CD4-positive, CD25-positive, alpha-beta regulatory T cell (primary cell): ENCODE measurements at places on chromosomes 16 and 17. TPM values are rescaled to one million over a fixed set of nuclear protein-coding genes. Genes with fewer than 3 reads are reported as not detected.

FOXC2 gene
- not detected for polyA plus RNA-seq

SMTNL2 gene
- polyA plus RNA-seq: not detected

PPY gene
- polyA plus RNA-seq: not detected

RASD1 gene
- not detected for polyA plus RNA-seq

CBX8 gene
- polyA plus RNA-seq: 1.7 TPM

BRIP1 gene
- 2.4 TPM for polyA plus RNA-seq

TMEM204 gene
- polyA plus RNA-seq: 68.2 TPM

ALOX15B gene
- polyA plus RNA-seq: not detected

EFCAB5 gene
- polyA plus RNA-seq: 0.31 TPM

ACSF2 gene
- 2.7 TPM for polyA plus RNA-seq

CTRB2 gene
- not detected for polyA plus RNA-seq

KRT14 gene
- polyA plus RNA-seq: not detected

SCRN2 gene
- polyA plus RNA-seq: 15.9 TPM

FAM20A gene
- not detected for polyA plus RNA-seq

GP1BA gene
- 0.07 TPM for polyA plus RNA-seq

GINS2 gene
- 3.4 TPM for polyA plus RNA-seq

EVPL gene
- polyA plus RNA-seq: not detected

CIBAR2 gene
- polyA plus RNA-seq: not detected

PRR29 gene
- 6.0 TPM for polyA plus RNA-seq

PTGES3L gene
- not detected for polyA plus RNA-seq

C1QL1 gene
- not detected for polyA plus RNA-seq

LRRC37A gene
- polyA plus RNA-seq: 0.52 TPM

RPL27 gene
- 1,558 TPM for polyA plus RNA-seq
